ENCODE measurements at places on chromosomes 2 and 18.

DNA sequence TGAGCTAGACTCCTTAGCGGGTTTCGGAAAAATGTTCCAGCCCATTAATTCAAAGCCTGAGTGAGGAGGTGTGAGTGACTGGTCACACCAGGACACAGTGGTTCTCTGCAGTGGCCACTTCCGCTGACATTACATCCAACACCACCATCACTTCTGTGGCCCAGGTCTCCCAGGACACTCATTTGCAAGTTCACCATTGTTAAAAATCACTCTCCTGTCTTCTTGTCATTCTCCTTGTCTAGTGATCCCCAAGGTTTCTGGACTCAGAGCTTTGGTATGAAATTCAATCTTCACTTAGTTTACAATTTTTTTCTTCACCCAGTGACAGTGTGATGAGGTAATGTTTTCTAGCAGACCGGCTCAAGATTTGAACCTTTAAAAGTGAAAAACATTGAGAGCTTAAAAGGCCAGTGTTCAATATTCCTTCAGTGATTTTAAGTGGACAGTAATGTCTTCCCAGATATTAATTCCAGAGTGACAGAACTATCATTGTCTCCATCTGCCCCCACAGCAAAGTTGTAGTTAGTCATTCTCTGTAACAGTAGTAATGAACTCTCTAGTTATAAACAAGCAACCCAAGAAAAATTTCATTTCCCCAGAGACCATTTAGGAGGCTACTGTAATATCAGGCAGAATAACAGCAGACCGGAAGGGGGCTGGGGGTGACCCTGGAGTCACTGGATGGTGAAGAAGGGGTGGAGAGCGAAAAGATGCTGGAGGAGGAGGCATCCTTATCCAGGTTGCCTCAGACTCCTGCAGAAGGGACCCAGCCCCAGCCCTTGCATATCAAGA is 164.9 kb downstream of the GFPT1 start:
- no peak for DNase-seq

GRCh38 chr18:53756610-53756972 is 467.9 kb downstream of the MBD2 start:
- no peak for DNase-seq

DNA sequence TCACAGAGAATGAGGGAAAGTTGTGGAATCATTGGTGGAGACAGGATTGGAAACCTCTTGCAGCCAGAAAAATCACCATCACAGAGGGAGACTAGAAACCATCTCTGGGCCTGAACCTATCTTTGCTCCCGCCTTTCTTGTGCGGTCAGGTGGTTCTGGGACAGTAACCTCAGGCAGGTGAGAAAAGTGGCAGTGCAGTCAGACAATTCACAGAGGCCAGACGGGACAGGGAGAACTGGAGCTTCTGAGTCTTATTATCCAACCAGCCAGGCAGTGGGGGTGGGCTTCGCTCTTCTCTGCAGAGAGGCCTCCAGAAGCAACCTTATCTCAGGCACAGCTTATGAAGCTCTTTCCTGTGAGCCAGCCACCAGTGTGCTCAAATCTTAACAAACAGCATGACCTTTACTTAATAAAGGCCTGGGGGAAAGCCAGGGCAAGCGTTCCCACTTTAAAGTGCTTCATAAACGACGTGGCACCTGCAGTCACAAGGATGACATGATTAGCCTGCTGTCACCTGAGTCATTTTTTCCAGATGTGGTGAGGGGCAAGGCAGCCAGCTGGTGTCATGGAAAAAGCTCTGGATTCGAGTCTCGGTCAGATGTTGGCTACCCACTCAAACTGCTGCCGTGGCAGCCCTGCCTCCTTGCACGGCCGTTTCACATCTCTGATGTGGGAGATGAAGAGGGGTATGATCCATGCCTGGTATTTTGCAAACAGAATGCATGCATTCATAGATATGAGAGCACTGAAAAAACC is 109.7 kb downstream of the B3GNT2 start:
- no peak for DNase-seq

DNA sequence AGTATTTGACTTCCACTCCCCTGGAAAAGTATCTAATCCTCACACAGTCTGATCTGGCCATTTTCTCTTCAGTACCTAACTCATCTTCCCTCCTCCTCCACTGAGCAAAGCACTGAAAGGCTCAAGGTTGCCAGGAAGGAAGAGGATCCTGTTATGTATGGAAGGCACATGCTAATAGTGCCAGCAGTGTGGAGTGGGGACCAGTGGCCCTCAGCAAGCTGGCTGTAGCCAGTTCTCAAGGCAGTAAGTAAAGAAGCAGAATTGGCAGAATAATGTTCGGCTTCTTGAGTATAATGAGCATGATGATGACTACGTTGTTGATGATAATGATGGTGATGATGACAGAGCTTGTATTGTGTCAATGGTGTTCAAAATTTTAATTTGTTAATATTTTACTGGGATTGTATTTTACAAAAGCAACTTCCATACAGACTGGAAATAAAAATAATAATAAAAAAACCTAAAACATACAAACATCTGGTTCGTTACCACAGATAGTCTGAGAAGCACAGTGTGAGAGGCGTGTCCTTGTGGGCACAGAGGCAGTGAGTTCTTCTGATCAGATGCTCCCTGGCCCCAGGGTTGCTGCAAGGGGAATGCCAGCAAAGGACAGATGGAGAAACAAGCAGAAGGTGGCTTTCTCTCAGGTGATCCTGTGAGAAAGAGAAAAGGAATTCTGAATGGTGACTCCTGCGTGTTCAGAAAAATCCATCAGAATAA is 528.8 kb downstream of the CMPK2 start:
- no peak for DNase-seq

DNA sequence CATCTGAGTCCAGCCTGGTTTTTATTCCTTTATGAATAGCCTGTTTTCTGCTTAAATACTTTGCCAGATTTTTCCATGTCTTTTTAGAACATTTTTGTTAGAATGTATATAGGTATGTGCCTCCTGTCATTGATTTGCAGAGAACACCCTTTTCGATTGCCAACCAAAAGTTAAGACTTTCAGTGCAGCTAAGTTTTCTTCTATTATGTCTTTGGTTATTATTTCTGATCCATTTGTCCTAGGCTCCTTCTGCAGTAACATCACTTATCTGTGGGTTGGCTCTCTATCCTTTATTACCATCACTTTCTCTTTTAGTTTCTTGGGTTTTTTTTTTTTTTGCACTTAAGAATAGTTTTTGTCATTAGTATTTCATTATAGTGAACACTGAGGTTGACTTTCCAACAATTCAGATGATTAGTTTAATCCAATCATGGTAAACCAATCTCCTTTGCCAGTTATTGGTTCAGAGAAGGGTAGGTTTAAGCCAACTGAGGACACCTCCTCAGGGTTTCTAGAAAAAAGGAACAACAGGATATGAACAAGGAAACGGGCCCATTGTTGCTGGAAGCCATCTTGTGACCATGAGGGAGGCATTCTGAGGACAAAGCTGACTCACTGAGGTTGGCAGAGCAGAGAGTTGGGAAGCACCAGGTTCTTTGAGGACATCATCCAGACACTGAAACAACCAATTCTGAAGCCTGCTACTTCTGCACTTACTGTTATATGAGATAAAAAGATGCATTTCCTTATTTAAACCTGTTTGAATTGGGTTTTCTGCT is 37.9 kb upstream of the GBX2 start:
- no peak for DNase-seq

DNA sequence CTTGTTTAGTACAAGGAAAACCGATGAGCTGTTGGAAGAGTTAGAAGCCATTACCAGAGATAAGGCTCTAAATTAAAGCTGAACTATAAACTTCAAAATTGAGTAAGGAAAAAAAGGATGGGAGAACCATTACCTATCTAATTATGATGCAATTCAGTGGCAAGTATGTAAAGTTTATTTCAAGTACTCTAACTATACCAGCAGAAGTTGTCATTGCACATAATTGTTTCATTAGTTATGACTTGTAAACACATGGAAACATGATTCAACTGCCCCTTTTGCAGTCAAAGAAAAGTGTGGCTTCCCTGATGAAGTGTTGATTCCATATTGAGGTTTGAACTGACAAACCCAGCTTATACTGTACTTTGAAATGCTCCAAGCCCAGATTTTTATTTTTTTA is 324.1 kb upstream of the KCNJ3 start:
- DNase-seq = no peak

GRCh38 chr2:21676676-21677075 is 552.9 kb downstream of the TDRD15 start:
- no peak for DNase-seq

DNA sequence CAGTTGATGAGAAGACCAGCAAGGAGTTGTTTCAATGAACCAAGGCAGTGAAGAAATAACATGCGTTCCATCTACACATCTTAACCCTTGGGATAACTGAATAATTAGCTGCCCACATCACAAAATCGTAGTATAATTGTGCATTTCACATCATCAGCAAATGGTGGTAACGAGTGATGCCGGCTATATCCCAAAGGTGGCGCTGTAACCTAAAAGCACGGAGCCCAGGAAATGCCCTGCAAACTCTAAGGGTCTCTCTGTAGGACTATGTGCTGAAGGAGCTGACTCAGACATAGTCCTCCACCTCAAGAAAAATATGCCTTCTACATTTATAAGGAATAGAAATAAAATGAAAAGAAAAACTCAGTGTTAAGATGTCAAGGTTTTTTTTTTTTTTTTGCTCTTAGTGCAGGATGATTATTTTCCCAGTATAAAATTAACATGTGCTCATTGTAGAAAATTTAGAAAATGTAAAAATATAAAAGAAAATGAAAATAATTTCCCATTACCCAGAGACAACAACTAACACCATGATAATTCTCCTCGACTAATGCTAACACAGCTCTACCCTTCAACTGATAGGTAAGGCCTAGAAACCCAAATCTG is 23.1 kb upstream of the DSG3 start:
- DNase-seq = no peak

DNA sequence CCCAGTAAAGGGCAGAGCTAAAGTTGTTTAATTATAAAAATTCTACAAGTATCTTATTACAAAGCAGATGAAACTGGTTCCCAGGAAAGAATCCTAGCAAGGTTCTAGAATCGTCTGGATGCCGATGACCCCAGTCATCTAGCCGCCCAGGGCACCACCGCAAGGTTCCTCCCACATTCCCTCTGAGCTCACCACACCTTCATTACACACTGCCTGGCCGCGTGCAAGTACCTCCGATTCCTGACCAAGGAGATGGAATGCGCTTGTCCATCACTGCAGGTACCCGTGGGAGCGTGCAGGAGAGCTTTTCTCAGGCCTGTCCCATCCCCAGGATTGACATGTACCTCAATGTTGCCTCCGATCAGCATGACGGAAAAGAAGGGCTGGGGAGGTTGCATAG is 158.5 kb downstream of the LAMA1 start:
- no peak for DNase-seq

GRCh38 chr2:207397917-207398655 is 131.7 kb upstream of the CREB1 start:
- no peak for DNase-seq

DNA sequence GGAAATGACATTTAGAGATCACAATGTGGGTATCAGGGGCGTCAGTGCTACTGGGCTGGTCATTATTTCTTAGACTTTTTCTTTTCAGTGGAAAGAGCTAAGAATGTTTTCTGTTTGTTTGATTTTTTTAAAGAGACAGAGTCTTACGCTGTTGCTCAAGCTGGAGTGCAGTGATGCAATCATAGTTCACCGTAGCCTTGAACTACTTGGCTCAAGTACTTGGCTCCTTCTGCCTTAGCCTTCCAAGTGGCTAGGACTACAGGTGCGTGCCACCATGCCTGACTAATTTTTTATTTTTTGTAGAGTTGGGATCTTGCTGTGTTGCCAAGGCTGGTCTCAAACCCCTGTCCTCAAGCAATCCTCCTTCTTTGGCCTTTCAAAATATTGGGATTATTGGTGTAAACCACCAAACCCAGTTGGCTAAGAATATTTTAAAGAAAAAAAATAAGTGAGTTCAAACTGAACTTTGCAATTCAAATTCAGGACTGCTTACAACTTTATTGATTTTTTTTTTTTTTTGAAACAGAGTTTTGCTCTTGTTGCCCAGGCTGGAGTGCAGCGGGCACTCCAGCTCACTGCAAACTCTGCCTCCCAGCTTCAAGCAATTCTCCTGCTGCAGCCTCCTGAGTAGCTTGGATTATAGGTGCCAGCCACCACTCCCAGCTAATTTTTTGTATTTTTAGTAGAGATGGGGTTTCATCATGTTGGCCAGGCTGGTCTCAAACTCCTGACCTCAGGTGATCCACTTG is 154.2 kb downstream of the MIB1 start:
- no peak for DNase-seq

- no peak for DNase-seq
These were observed 31.9 kb downstream of the EFEMP1 start for GRCh38 chr2:55891671-55892094.

- DNase-seq = no peak
These were observed 319.4 kb upstream of the SLC39A10 start for GRCh38 chr2:195337597-195337996.

GRCh38 chr2:234492717-234493485 is 4.0 kb downstream of the ARL4C start:
- DNase-seq = no peak

- DNase-seq = no peak
These were observed 300.1 kb upstream of the NXPH2 start for GRCh38 chr2:139080244-139080643.

DNA sequence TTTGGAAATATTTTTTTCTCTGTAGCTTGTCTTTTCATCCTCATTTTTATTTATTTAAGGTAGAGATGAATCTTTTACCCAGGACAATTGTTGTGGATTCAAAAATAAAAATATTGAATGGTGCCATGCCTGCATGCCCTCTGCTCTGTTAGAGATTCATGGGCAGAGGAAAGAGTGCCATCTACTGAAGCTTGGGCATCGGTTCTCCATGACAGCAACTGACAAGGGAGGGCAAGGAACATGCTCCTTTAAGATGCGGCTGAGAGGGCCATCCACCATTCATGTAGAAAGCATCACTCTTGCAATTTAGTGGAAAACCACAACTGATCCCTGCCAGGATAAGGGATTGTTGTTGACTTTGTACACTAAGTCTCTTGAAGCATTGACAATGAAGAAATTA is 79.9 kb downstream of the PARD3B start:
- DNase-seq = no peak

- no peak for DNase-seq
These were observed 4.1 kb downstream of the ITGA6 start for GRCh38 chr2:172431463-172431862.

- no peak for DNase-seq
These were observed 29.5 kb downstream of the METTL8 start for GRCh38 chr2:171404261-171404660.

GRCh38 chr2:65062843-65063825 is 6.9 kb downstream of the CEP68 start:
- no peak for DNase-seq

DNA sequence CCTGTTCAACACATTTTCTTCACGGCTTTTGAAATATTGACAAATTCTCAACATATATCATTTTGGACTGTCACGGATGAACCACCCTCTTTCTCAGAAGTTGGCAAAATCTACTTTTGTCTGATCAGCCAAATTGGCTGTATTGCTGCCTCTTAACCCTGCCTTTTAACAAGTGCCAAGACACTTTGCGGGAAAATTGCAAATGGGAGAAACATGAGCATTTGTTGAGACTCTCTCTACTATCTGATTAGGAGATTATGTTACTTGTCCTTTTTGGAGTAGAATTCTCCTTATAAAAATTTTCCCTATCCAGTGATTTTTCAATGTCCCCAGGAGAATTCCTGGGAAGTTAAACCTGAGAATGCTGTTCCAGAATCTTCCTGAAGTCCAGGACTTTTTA is 256.2 kb upstream of the ZSWIM2 start:
- DNase-seq = no peak

Data from cerebellar nuclear complex (tissue), 1 donor.